Stimulated activated CD4-positive, alpha-beta T cell treated with anti-CD3 and anti-CD28 coated beads, Interleukin-15, amount 100 ng/mL, for 48 hours (primary cell): ENCODE measurements at places on chromosomes 16 and 17.
A peak's percentile ranks its signal among the peaks of the same experiment; 100 is the strongest.

DNA sequence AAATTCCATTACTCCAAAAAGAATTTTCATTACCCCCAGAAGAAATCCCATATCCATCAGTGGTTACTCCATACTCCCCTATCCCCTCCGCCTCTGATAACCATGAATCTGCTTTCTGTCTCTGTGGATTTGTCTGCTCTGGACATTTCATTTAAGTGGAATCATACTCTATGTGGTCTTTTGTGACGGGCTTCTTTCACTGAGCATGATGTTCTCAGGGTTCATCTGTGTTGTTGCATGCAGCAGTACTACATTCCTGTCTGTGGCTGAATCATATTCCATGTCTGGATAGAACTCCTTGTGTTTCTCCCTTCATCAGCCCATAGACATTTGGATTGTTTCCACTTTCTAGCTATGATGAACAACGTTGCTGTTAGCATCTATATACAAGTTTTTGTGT, 59.5 kb upstream of the IRX3 start:
- no peak for DNase-seq

DNA sequence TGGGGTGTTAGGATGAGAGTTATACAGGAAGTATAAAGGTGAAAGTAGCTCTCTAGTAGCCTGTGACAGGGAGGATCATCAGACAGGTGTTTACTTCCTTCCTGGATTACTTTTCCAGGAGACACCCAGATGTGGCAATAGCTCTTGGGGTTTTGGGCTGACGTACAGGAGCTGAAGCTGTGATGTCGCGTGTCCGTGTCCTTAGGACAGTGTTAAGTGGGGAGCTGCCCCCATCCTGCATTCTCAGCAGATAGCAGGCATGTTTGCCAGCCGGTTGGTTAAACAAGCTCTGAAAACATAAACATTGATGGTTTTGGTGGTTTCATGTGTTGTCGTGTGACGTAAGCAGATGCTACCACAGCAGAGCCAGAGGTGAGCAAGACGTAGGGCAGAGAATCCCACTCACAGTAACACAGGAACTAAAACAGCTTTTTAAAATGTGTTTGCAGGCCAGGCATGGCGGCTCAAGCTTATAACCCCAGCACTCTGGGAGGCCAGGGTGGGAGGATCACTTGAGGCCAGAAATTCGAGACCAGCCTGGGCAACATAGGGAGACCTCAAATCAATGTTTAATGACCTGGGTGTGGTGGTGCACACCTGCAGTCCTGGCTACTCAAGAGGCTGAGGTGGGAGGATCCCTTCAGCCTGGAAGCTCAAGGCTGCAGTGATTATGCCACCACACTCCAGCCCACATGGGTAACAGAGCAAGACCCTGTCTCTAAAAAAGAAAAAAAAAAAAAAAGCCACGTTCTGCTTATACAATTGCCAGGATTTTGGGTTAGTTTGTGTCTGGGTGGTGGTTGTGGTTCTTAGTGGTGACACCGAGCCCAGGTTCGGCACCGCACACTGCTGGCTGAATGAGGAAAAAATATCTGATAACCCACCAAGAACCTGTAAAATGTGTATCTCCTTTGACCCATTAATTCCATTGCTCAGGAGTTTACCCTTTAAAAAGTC, 18.2 kb upstream of the IL17C start:
- DNase-seq, result no peak

DNA sequence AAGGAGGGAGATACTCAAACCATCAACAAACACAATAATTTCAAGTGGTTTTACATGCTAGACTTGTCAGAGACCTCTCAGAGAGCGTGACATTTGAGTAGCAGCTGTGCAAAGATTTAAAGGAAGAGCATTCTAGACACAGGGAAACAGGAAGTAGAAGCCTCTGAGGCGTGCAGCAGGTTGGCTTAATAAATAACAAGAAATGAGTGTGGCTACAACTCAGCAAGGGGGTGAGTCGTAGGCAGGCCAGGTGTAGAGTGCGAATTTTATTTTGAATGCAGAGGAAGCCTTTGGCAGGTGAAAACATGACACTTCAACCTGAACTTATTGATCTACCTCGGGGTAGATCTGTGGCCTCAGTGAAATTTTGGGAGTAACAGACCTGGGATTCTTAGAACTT, 73.2 kb upstream of the MRTFB start:
- no peak for DNase-seq

GRCh38 chr16:2022723-2023091, 3.1 kb downstream of the NPW start:
- no peak for DNase-seq

DNA sequence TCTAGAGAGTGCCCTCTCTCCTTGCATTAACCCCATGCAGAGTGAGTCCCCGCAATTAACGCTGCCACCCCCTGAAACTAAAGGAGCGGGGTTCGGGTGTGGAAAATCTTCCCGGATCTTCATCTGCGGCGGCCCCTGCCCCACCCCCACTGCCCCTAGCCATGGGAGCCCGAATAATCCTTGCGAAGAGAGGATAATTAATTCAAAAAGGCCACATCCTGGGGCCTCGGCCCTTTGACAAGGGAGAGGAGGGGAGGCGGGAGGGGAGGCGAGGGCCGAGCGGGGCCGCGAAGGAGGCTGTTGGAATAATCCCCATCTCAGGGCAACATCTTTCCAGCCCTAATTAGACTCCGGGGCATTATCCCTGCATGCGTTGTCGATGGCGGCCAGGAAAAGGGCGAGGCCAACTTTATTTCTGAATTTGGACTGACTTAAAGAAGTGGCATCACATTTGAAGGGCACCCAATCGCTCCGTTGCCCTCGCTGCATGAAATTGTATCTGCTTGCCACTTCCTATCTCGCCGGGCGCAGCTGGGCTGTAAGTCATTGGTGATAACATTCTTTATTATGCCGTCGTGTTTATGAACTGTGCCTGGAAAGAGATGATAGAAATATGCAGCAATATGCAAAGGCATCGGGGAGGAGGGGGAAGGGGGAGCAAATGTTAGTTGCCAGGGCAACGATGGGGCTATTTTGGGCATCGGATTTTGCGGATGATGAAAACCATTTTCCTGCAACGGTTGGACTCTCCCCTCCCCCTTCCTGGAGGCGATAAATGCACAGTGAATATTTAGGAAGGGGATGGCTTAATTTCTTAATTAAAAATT, 387.1 kb upstream of the TNRC6C start:
- no peak for DNase-seq

GRCh38 chr17:47707056-47707804, 13.3 kb downstream of the TBKBP1 start:
- DNase-seq, result no peak

DNA sequence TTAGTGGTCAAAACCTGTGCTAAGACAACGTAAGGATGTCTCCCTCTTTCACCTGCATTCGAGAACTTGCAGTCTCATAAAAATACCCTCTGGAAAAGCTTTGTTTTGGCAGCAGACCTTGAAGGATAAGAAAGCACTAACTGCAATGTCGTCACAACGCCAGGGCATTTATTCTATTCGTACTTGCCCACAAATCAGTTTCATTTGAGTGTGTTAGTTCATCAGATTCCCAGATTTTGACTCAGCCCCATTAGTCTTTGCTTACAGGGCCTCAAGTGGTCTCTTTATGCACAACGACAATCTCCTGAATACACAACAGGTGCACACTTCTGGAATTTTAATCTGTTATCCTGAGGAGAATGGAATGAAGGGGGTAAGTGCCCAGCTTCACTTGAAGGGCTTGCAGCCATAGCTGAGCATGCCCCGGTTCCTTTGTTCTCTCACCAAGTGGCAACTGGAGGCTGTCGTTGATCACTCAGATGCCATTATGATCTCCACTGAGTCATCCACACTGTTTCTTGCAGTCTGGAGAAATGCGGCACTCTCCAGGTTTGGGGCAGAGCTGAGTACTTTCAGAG, 58.8 kb downstream of the CLEC19A start:
- no peak for DNase-seq

GRCh38 chr17:41948762-41949460, 17.7 kb upstream of the CNP start:
- no peak for DNase-seq

GRCh38 chr17:78748730-78749317, 33.2 kb downstream of the CYTH1 start:
- peak; percentile 57 for DNase-seq

- DNase-seq, result no peak
Measured at GRCh38 chr16:84080378-84080777, 36.4 kb downstream of the MBTPS1 start.

DNA sequence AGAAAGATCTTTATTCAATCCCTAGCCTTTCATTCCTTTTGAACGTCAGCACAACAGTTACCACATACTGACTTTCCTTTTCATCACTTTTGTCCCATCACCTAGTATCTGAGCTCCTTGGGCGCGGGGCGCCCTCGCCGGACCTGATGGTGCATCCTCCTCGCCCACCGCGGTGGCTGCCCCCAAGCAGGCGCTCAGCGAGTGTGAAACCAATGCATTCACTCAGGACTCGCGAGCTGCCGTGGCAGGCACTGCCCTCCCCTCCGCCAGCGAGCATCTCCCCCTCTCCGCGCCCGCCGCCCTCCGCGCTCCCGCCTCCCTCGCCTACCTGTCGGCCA, 756 bp downstream of the KLHL11 start:
- no peak for DNase-seq
